ENCODE measurements at places on chromosomes 12 and 14. TPM values are rescaled to one million over a fixed set of nuclear protein-coding genes. Genes with fewer than 3 reads are reported as not detected.

DNA sequence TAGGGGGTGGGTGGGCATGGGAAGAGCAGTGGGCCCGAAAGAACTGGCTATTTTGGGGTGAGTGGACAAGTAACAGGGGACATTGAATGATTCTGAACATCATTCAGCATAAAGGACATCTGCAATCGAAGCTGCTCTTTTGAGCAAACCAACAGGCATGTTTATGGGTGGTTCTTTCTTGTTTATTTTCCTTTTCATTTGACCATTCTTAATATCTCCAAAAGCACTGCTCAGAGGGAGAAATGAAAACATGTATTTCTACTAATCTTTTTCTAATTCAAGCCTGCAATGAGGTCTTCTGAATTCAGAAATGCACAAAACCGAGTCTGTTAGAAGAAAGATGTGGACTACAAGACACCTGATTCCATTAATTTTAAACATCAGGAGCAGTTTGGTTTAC is 54.0 kb downstream of the NUAK1 start:
- DNase-seq = no peak

DNA sequence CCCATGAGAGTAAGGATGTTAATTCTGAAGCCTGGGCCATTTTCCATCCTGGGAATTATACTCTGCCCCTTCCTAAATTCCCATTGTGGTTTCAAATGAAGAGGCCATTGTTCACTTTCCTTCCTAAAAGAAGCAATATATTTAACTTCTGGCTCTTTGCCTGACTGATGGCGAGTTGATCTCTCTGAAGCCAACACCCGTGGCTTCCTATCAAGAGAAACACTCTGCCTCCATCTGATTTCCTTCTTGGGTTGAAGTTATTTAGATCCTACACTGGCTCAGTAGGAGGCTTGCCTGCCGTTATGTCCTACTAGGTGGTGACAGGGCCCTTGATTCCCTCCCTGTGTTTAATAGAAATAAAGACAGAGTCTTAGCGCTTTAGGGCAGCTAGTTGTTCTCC is 97.4 kb downstream of the PRKCH start:
- no peak for DNase-seq

DNA sequence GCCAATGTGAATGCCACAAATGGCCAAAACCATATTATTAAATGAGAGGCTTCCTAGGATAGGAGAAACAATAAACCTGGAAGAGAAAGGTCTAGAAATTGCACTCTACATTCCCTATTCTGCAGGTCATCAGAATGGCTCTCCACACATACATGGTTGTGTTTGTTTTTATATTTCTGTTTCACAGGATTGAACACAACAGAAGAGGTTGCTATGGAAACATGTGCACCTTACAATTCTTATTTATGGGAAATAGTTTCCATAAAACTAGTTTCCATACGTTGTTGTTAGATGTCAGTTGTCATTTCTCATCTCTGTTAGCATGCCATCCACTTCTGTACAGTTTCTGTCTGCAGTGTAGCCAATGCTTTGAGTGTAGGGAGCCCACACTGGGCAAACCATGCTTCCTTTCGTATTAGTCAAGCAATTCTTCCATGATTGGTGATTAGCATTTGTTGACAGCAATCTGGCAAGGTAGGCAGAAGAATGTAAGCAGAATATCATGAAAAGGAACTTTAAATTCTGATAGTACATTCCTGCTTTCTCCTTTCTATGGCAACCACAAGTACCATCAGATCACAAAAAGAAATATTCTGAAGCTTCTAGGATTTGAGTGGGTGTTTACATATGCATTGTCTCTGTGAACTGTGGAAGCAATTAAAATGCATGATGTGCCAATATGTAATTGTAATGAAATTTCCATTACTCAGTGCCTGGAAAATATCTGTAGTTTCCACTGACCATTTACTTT is 141.6 kb upstream of the AVPR1A start:
- no peak for DNase-seq

DNA sequence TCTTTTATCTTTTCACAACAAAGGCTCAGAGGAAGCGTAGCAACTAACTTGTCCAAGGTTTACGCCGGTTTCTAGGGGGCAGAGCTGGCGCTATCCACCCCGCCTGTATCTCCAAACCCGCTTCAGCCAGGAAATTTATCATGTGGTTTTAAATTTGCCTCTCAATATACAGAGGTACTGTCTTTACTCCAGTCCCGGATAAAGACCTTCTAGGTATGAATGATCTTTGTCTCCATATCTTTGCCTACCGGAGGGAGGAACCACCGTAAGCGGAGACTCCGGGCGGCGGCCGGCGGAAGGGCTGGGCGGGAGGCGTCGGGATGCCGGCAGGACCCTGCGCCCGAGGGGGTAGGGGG is 693 bp upstream of the RIMKLB start:
- DNase-seq = peak; percentile 72

DNA sequence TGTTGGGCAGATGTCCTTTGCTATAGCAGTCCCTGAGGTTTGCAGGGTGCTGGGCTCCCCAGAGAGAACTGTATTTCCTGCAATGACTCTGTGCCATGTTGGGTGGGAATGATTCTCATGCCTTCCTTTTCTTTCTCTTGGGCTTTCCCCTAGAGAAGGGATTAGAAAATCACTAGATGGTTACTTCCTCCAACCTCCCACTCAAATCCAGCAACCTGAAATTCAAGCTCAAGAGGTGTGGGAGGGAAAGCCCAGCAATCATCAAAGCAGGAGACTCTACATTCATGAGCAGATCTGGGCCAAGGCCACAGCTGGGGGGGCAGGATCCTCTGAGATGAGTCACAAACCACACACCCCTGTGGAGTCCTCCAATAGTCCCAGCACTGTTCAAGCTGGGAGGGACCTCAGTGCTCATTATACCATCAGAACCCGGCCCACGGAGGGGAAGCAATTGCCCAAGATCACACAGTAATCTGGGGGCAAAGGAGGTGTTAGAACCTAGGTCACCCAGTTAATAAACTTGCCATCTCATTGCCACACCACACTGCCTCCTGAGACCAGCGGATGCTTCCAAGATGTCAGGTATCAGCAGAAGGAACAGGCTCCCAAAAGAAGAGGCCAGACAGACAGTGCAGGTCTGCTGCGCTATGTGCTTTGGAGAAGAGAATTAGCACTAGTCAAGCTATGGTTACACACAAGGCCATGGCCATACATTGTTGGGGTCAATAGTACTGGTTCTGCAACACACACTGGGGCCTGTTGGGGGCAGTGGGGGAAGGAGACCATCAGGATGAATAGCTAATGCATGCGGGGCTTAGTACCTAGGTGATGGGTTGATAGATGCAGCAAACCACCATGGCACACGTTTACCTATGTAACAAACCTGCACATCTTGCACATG is 65.7 kb downstream of the TTC9 start:
- DNase-seq = peak; percentile 68

- DNase-seq = no peak
These were observed 981.8 kb downstream of the TMEM121 start for GRCh38 chr14:106508216-106508615.

DNA sequence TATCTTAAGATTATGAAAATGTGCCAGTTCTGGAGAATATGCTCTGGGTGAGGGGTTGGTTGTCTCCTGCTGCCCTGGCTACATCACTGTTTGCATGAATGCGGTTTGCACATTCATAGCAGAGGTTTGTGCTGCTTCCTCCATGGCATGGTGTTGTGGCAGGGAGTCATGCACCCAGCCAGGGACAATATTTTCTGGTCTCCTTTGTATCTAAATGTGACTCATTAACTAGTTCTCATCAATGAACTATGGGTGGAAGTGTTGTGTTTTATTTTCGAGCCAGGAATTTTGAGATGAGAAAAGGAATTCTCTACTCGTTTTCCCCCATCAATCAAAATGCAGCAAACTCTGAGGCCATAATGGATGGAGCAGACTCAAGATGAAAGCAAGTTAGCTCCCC is 527.3 kb downstream of the SNAPC1 start:
- DNase-seq = peak; percentile 11

DNA sequence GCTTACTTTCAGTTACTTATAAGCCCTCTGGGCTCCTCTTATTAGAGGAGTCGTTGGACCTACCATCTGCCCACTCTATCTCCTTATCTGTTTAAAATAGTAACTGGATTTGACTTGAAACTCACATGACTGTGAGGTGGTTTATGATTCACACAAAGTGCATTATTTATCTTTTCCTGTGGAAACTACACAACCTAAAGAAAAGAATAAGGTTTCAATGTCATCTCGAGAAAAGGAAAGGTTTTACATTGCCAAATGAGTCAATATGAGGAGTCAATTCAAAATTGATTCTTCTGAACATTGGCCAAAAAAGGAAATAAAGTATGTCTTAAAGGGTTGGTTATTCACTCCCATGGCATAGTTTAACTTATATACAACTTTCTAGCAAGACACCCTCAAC is 225.0 kb upstream of the G2E3 start:
- no peak for DNase-seq

GRCh38 chr14:88791629-88792472 is 902 bp downstream of the EML5 start:
- peak; percentile 18 for DNase-seq

DNA sequence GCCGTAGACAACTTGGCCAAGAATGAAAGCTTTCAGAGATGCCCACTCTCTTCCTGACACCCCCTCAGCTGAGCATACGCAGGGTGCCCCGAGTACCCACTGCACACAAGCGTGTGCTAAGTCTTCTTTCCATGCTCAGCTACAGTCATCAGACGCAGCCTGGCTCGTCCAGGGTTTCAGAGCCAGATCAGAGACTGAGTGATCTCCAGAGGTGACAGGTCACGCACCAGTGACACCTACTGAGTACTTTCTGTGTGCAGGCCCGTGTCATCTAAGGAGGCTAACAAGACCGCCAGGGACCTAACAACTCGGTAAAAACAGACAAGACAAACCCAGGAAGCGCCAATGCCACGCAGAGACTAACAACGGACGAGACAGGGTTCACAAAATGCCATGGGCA is 25.1 kb downstream of the STX2 start:
- no peak for DNase-seq

- peak; percentile 3 for DNase-seq
These were observed 84.7 kb upstream of the STRN3 start for GRCh38 chr14:31110872-31111271.

- no peak for DNase-seq
These were observed 11.9 kb downstream of the FAM222A start for GRCh38 chr12:109725321-109726105.

GRCh38 chr14:44712024-44712815 is 205.1 kb upstream of the FSCB start:
- DNase-seq = no peak

DNA sequence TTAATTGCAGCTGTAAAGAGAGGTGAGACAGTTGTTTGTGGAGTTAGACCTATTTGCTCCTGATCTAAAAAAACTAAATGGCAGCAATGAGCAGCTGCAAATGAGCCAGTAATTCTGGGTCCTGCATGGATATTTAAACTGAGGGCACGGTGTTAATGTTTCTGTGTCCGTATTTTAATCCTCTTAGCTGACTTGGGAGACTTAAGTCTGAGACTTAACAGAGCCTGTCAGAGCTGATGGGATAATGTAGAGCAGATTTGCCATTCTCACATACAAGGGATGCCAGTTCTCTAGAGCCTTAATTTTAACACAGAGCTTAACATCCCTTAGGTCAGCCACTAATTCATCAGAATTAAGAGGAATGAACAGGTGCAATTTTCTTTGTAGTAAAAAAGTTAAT is 178.6 kb upstream of the PDE3A start:
- no peak for DNase-seq

DNA sequence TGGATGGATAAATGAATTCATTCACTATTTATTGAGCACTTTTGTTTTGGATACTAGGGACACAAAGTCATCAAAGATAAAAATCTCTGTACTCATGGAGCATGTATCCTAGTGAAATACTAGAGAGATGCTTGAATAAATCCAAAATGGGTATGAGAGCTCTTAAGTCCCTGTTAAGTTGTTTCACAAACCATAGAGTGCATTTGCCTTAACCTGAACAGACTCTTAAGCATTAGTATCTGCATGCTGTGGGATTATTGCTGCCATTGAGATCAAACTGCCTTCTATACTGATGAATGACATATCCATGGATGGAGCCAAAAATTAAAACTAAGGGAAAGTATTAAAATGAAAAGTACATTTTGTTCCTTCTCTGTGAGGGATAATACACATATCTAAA is 206.5 kb upstream of the KRR1 start:
- no peak for DNase-seq

- no peak for DNase-seq
These were observed 128.4 kb downstream of the BBS10 start for GRCh38 chr12:76219806-76220205.

GRCh38 chr14:32473464-32473855 is 144.4 kb downstream of the AKAP6 start:
- DNase-seq = peak; percentile 82

GRCh38 chr14:81303258-81303935 is 82.6 kb upstream of the GTF2A1 start:
- no peak for DNase-seq

DNA sequence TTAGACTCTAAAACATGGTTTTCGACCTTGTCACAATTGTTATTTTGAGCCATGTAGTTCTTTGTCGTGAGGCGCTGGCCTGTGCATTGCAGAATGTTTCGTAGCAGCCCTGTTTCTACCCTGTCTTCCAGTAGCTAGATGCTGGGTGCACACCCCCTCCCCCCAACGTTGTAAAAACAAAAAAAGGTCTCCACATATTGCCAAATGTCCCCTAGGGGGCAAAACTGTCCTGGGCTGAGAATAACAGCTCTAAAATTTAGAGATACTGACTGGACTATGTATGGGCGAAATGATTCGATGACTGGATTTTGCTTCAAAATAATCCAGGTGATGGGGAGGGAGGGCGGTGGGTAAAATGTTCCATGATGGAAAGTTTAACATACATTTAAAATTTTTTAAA is 126.1 kb upstream of the FUT8 start:
- DNase-seq = peak; percentile 20

- peak; percentile 56 for DNase-seq
These were observed 65.4 kb downstream of the LLPH start for GRCh38 chr12:66065150-66065549.

DNA sequence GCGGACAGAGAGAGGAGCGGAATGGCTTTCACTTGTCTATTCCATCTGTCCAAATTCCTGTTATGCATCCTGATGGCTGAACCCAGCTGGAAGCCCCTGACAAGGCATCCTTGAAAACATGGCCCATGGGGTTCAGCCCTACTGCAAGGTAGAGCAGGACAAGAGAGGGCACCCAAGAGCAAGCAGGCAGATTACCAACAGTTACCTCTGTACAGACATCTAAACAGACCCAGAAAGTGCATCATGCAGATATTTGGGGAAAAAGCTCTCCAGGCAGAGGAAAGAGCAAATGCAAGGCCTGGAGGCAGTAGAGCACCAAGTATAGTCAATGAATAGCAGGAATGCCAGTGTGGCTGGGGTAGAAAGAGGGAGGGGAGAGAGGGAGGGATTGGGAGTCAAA is 407.5 kb downstream of the PCNX1 start:
- no peak for DNase-seq

The CELA1 gene
- polyA plus RNA-seq = not detected

The GPX2 gene
- not detected for polyA plus RNA-seq

The SERPINA9 gene
- polyA plus RNA-seq = 0.31 TPM

The FZD10 gene
- not detected for polyA plus RNA-seq

The BCDIN3D gene
- polyA plus RNA-seq = 3.7 TPM

The CHGA gene
- not detected for polyA plus RNA-seq

The HOXC9 gene
- 5.5 TPM for polyA plus RNA-seq

The RASSF8 gene
- polyA plus RNA-seq = 13.6 TPM

The TROAP gene
- polyA plus RNA-seq = 11.7 TPM

The PLEKHH1 gene
- polyA plus RNA-seq = not detected

The TTLL5 gene
- polyA plus RNA-seq = 14.6 TPM

The ULK1 gene
- 4.0 TPM for polyA plus RNA-seq

Measured in GM23248 (cell line).